ENCODE measurements at places on chromosomes 16 and 17.

- DNase-seq = no peak
Observed at GRCh38 chr17:66643815-66644710, 190.9 kb upstream of the CACNG5 start.

GRCh38 chr16:83942074-83942473 is 11.0 kb upstream of the OSGIN1 start:
- no peak for DNase-seq

DNA sequence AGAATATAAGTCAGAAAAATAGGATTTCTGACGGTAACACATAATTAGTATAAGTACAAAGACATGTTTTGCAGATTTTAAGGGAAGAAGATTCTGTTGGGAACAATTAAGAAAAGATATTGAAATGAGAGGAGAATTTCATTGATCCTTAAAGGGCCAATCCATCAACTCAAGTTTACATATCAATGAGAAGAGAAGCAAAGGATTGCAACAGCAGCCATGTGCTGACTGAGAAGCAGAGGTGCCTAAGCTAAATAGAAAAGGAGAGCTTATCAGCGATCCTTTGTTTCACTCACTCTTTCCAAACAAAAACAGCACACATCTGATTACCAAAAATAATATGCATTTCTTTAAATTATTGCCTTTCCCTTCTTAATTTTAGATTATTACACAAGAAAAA is 94.6 kb downstream of the ITFG1 start:
- DNase-seq = no peak

GRCh38 chr17:76384987-76385891 is 830 bp downstream of the SPHK1 start:
- DNase-seq = peak; percentile 17

DNA sequence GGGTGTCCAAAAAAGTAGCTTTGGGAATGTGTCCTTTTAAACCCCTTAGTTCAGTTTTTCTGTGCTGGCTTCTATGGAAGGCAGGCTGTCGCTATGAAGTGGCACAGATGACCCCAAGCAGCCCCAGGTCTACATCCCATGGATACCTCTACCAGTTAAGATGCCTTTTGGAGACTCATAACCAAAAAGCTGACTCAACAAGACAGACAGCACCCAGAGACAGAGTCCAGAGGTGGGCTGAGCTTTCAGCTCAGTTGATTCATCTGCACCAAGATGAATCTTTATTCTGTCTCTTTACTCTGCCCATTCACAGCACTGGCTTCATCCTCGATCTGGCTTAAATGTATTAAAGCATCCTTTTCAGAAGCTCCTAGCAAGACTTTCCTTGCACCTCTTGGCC is 29.8 kb upstream of the RBBP6 start:
- DNase-seq = no peak

GRCh38 chr16:87474566-87474996 is 18.2 kb downstream of the ZCCHC14 start:
- no peak for DNase-seq

GRCh38 chr17:50692448-50693035 is 15.2 kb downstream of the ANKRD40 start:
- no peak for DNase-seq

- DNase-seq = no peak
Observed at GRCh38 chr16:35749253-35750141, 2290.1 kb downstream of the TP53TG3F start.

- no peak for DNase-seq
Observed at GRCh38 chr17:67376415-67376736, 705 bp upstream of the PITPNC1 start.

- no peak for DNase-seq
Observed at GRCh38 chr16:58365623-58366022, 26.6 kb upstream of the GINS3 start.

DNA sequence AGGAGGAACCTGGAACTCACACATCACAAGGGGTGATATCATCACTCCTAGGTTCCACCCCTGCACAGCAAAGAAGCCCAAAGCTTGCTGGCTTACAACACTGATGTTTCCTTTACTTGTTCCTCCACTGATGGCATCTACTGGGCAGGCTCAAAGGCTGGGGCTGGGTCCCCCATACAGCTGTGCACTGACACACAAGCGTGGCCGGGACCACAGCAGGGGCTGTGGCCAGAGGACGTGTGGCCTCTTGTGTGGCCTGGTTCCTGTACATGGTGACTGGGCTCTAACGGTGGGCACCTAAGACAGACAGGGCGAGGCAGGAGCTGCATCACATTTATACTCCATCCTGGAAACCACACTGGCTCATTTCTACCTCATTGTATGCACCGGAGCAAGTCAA is 264.4 kb upstream of the FOXF1 start:
- DNase-seq = no peak

- DNase-seq = no peak
Observed at GRCh38 chr16:84768061-84768807, 51.6 kb upstream of the CRISPLD2 start.

DNA sequence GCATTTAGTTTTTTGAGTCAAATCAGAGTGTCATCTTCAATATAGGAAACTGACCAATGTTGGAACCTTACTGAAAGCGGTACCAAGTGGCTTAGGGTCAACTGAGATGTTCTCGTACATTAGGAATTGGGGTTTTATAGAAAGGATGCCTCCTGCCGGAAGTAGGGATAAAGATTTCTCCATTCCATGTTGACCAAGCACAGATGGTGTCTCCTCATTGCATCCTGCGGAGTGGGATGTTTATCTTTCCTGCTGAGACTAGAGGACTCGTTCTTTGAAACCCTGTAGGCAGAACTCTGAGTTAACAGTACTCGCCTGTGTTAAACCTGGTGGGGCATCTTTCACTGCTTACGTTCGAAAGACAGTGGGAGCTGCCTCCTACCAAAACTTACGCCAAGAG is 1.4 kb downstream of the SHISA6 start:
- DNase-seq = no peak

DNA sequence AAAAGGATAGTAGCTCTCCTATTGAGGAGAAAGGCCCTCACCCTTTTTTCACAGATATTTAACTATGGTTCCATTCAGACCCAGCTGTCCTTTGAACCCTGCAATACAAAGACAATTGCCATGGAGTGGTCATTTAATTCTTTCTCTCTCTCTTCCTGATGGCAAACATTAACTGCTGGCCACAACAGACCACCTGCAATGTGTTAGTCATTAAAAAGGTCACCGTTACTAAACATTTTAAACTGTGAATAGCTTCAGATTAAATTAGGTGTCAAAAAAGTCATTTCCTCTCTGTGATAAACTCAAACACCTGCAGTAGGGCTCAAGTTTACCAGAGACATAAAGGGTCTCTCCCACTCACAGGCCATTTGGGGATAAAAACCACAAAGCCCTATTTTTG is 697.2 kb downstream of the TOX3 start:
- no peak for DNase-seq

- no peak for DNase-seq
Observed at GRCh38 chr16:27706866-27707685, 157.1 kb downstream of the KATNIP start.

DNA sequence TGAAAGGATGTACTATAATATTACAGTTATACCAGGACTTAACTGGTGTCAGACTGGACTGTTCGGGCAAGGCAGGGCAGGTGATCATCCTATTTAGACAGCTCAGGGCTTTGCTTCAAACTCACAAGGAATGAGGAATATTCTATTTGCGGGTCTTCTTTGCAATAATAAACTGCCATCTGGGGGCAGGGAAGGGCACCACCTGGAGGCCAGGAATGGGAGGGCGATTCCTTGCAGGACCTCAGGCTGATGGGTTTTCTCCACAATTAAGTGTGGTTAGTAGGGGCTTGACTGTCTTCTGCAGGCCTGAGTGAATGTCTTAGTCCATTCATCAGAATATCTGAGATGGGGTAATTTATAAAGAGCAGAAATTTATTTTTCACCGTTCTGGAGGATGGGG is 424.1 kb downstream of the CA10 start:
- no peak for DNase-seq

DNA sequence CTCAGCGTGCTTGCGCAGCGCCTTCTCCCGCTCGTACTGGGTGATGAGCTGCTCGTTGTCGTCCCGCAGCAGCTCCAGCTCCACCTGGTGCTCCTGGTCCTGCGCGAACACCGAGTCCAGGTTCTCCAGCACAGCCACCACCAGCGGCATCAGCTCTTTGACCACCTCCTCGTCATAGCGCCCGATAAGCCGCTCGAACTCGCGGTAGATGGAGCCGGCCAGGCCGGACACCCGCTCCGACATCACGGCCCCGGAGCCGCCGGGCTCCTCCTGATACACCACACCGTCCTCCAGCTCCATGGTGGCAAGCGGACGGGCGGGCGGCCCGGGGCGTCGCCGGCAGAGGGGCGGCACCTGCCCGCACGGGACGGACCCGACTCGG is 320 bp downstream of the SPAG9 start:
- peak; percentile 31 for DNase-seq

DNA sequence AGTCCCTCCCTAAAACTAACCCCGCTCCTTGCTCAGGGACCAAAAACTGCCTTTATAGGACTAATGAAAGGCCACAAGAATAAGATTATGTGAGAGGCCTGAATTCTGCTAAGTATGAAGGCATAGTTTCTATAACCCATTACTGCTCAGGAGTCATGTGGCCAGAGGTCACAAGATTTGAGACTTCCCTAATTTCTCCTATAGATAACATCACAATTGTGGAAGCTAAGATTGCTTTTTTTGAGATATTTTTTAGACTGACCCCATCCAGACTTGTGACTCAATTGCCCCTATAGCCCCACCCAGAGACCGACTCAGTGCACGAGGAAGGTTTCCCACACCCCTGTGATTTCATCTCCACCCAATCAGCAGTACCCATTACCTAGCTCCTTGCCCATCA is 504.1 kb upstream of the GOT2 start:
- no peak for DNase-seq

DNA sequence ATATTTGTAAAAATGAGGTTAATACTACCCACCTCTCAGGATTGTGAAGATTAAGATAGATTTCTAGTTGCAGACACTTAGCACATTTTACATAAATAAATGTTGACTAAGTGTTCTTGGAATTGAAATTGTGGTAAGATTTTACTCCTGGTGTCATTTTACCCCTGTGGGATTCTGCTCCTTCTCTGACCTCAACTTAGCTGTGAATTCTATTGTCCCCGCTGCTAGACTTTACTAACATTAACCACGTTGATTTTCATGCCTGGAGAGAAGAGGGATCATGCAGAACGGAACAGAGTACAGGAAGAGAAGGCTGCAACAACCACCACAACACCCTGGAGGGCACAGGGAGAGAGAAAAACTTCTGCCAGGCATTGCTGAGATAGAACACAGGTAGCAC is 2.1 kb upstream of the TOM1L1 start:
- no peak for DNase-seq

DNA sequence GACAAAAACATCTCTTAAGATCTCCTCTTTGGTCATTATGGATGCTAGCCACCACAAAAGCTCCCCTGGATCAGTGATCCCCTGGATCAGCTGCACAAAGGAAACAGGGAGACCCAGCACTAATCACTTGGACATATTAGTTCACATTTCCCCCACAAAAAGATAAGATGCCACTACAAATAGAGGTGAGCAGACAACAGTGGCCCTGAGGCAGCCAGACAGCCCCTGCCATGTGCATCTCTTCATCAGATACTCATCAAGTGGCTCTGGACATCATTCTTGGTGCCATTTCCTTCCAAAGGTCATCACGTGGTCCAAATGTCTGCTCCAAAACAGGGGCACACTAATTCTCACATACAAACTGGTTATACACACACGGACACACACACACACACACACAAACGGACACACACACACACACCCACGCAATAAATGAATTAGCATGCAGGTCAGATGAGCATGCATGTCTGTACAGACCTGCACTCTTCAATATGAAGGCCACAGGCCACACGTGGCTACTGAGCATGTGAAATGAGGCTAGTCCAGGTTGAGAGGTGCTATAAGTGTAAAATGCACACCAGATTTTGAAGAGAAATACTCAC is 4.1 kb downstream of the USP36 start:
- no peak for DNase-seq

GRCh38 chr17:34166352-34166751 is 88.7 kb upstream of the CCL2 start:
- no peak for DNase-seq

GRCh38 chr17:43014649-43015542 is 7.3 kb downstream of the VAT1 start:
- no peak for DNase-seq

DNA sequence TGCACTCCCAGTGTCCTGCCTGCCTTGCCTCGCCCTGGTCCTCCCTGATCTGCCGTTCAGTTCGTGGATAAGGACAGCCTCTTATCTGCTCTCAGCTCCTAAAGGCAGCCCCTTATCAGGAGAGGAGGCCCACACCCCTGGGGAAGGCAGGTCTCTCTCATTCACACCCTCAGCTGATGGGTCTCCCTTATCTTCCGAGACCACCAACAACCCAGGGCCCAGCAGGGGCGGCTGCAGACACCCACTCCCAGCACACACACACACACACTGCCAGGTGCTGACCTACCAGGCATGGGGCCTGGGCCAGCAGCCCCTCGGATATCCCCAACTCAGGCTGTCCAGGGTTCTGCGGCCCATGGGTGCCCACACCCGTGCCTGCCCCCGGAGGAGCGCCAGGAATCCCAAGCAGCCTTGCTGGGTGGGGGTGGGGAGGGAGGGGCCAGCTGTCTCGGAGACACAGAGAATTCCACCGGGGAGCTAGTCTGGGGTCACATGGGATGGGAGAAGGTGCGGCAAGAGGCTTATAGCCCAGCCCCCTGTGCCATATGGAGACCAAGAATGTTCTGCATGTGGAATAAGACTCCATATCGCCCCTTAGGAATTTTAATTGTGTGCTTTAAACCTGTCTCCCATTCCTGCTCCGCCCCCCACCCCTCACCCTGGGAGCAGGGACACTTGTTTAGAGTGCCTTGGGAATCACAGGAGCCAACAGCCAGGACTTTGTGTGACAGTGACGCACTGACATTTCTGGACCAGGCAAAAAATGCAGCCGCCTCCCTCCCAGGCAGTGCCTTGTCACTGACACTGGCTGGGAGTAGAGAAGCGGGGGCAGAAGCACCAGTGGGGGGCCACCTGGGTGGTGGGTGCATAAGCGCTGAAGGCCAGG is 41.9 kb upstream of the EMP2 start:
- no peak for DNase-seq

DNA sequence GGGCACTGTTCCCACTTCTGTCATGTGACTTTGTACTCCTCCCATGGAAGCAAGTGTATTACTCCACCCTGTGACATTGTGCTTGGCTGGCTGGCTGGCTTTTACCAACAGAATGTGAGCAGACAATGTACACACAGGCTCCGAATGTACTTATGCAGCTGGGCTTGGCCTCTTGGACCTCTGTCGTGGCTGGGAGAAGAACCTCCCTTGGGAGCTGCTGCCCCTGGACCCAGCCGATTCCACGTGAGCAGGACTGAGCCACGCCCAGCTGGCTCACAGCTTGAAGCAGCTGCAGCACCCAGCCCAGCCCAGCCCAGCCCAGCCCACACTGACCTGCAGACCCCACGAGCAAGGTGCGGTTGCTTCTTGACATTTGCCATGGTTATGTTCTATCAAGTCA is 177.5 kb downstream of the RBFOX3 start:
- DNase-seq = no peak

- DNase-seq = no peak
Observed at GRCh38 chr17:43599835-43600234, 53.7 kb upstream of the ETV4 start.
